ENCODE measurements at places on chromosomes 5 and 9. TPM values are rescaled to one million over a fixed set of nuclear protein-coding genes. Genes with fewer than 3 reads are reported as not detected.

Gene C8G
- 0.67 TPM for total RNA-seq

Gene ZNF454
- total RNA-seq = 0.40 TPM

Gene SHC3
- total RNA-seq = 6.3 TPM

Gene ARHGEF39
- 0.86 TPM for total RNA-seq

Gene PCDHA3
- 0.18 TPM for total RNA-seq

Gene AFAP1L1
- 150 TPM for total RNA-seq

Gene SLC24A2
- not detected for total RNA-seq

Gene PCDHAC2
- total RNA-seq = 2.5 TPM

Gene LCN6
- total RNA-seq = not detected

Gene FBXL7
- total RNA-seq = 5.3 TPM

Gene COL23A1
- total RNA-seq = not detected

Gene SHB
- 20.2 TPM for total RNA-seq

Gene TLX3
- total RNA-seq = not detected

Gene DOK3
- 2.0 TPM for total RNA-seq

Gene N4BP3
- 16.6 TPM for total RNA-seq

Gene RNF183
- not detected for total RNA-seq

Gene PDE6A
- total RNA-seq = not detected

Gene CARD9
- 0.59 TPM for total RNA-seq
